ENCODE measurements at places on chromosomes 4 and X. TPM values are rescaled to one million over a fixed set of nuclear protein-coding genes. Genes with fewer than 3 reads are reported as not detected.

The XAGE2 gene
- 0.68 TPM for polyA plus RNA-seq

The VSIG4 gene
- polyA plus RNA-seq = 5.7 TPM

The APBB2 gene
- 67.7 TPM for polyA plus RNA-seq

The SMC1A gene
- 113 TPM for polyA plus RNA-seq

The DDIT4L gene
- polyA plus RNA-seq = 2.5 TPM

The HTN1 gene
- polyA plus RNA-seq = 0.07 TPM

The XIAP gene
- polyA plus RNA-seq = 41.7 TPM

The OCIAD2 gene
- polyA plus RNA-seq = 209 TPM

The SHROOM4 gene
- 22.0 TPM for polyA plus RNA-seq

The TCEAL6 gene
- 0.25 TPM for polyA plus RNA-seq

The POLN gene
- 6.6 TPM for polyA plus RNA-seq

The FRMPD4 gene
- polyA plus RNA-seq = 0.18 TPM

The ABLIM2 gene
- polyA plus RNA-seq = 6.8 TPM

The CPLX1 gene
- polyA plus RNA-seq = 1.7 TPM

The DDX53 gene
- not detected for polyA plus RNA-seq

The ARMCX6 gene
- polyA plus RNA-seq = 71.9 TPM

The RAI2 gene
- polyA plus RNA-seq = 9.5 TPM

The CYTL1 gene
- 8.9 TPM for polyA plus RNA-seq

The GPC4 gene
- polyA plus RNA-seq = 20.3 TPM

The SPANXN4 gene
- polyA plus RNA-seq = not detected

The ZMAT1 gene
- polyA plus RNA-seq = 46.6 TPM

The GRID2 gene
- polyA plus RNA-seq = 5.6 TPM

The TMEM175 gene
- polyA plus RNA-seq = 25.5 TPM

The NSUN7 gene
- polyA plus RNA-seq = 20.2 TPM

The ADGRG4 gene
- polyA plus RNA-seq = not detected

The ASB12 gene
- polyA plus RNA-seq = 0.53 TPM

The PDGFRA gene
- polyA plus RNA-seq = 159 TPM

The FAM47E gene
- 9.4 TPM for polyA plus RNA-seq

The BEND2 gene
- polyA plus RNA-seq = 0.10 TPM

The PDLIM3 gene
- polyA plus RNA-seq = 4.0 TPM

The OPHN1 gene
- polyA plus RNA-seq = 9.8 TPM

The BCAP31 gene
- 184 TPM for polyA plus RNA-seq

The TRAM1L1 gene
- 17.5 TPM for polyA plus RNA-seq

The GAGE12E gene
- polyA plus RNA-seq = not detected

The SCARB2 gene
- polyA plus RNA-seq = 173 TPM

The MAGEA9B gene
- polyA plus RNA-seq = not detected

The XAGE1B gene
- not detected for polyA plus RNA-seq

The DCX gene
- 3.0 TPM for polyA plus RNA-seq

The PNMA6A gene
- polyA plus RNA-seq = 10.0 TPM

The TMPRSS11F gene
- polyA plus RNA-seq = 0.12 TPM

The PDS5A gene
- polyA plus RNA-seq = 80.8 TPM

The TXK gene
- polyA plus RNA-seq = 3.7 TPM

The MAD2L1 gene
- 63.9 TPM for polyA plus RNA-seq

The VCX3B gene
- 0.23 TPM for polyA plus RNA-seq

The MAB21L2 gene
- not detected for polyA plus RNA-seq

The HSFX2 gene
- 1.0 TPM for polyA plus RNA-seq

The CLCN4 gene
- 5.2 TPM for polyA plus RNA-seq

The NPNT gene
- 199 TPM for polyA plus RNA-seq
